Suprapubic skin (tissue), 4 donors: ENCODE measurements at places on chromosomes 3 and 15.

DNA sequence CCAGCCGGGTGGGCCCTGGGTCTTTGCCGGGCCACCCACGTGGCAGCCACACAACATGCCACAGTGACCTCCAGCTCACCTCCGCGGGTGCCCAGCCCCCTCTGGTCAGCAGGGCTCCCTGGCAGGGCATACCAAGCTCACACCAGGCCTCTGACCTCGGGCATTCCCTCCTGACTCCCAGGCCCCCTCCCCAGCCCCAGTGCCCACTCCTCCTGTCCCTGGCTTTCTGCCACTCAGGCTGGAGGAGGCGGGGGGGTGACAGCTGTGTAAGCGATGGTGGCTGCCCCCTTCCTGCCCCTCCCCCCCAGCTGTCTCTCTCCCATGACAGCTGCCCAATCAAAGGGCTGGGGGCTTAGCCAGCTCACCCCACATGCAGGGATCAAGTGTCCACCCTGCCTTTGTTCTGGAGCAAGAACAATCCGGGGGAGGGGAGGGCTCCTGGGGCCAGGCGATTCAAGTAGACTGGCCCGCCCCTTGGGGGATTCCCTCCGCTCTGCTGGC lies 3.3 kb downstream of the PCBP4 start:
- DNase-seq = no peak

GRCh38 chr3:47261301-47261700 lies 21.3 kb downstream of the KIF9 start:
- no peak for DNase-seq

DNA sequence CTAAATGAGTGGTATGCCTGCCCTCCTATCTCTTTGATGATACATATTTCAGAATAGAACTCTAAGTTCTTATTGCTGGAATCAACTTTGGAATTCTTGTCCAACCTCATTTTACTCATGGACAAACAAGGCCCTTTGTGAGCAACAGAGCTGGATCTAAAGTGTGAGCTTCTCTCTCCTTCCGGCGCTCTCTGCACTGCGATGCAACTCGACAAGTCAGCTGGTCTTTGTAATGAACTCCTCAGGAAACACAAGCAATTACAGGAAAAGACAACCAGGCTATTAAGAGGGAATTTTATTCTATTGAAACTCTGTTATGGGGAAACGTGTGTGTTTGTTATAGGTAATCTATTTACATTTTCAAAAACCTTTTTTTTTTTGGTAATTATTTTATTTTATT lies 20.3 kb upstream of the NRROS start:
- DNase-seq = no peak

DNA sequence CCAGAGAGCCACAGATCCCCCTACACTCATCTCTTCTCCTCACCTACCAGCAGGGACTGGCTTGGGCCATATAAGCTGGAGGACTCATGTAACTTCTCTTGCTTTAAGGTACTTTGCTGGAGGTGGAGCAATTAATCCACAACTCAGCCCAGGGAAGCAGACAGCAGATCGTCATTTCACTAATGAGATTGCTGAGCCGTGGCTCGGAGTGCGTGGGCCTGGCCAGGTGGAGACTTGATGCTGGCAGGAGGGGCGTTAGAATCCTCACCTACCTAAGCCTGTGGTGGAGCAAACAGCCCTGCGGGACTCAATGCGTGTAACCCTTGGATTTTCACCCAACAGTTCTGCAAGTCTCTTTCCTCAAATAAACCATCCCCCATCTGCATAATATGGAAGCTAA lies 253.2 kb downstream of the RORA start:
- DNase-seq = no peak

- no peak for DNase-seq
Measured at GRCh38 chr15:33086500-33087121, 107.9 kb downstream of the FMN1 start.

DNA sequence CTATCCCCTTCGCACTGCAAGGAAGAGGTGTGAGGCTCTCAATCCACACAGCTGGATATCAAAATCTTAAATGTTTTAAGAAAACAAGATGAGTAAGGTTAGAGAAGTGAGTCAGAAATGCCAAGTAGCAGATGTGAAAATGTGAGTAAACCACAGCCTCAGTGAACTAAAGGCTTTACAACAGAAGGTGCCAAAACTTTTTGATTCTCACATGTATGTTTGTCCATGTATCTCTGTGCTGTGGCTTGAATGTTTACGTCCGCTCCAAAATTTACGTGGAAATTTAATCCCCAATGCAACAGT lies 126.8 kb upstream of the PFN2 start:
- DNase-seq = no peak

- no peak for DNase-seq
Measured at GRCh38 chr15:84657748-84658079, 285 bp downstream of the NMB start.

DNA sequence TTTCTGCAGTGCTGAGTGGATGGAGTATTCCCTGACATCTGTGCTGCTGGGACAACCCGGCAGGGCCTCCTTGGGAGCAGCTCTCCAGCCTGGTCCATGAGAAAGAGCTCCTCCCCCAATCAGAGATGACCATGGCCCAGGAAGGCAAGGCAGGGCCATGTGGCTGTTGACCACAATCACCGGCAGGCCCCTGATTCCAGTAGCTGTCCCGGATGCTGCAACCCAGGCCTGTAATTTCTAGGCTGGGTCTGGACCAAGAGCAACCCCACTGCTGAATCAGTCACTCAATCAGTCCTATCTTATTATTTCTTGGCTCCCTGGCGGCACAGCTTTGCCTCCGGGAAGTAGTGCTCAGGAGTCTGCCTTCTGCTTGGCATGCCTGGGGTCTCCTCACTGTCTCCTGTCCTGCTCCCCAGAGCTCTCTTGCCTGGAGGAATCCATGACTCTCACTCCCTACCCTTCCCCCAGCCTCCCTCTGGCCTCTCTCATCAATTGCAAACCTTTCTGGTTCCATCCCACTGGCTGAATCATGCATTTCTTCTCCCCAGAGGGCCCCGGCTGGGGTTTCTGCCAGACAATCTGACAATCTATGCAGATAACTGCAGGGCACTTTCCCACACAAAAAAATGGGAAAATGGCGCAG lies 32.6 kb upstream of the ITGA11 start:
- no peak for DNase-seq
